ENCODE measurements at places on chromosomes 5 and 9.
A peak's percentile ranks its signal among the peaks of the same experiment; 100 is the strongest.

GRCh38 chr5:138752341-138752950, 779 bp upstream of the CTNNA1 start:
- no peak for DNase-seq

DNA sequence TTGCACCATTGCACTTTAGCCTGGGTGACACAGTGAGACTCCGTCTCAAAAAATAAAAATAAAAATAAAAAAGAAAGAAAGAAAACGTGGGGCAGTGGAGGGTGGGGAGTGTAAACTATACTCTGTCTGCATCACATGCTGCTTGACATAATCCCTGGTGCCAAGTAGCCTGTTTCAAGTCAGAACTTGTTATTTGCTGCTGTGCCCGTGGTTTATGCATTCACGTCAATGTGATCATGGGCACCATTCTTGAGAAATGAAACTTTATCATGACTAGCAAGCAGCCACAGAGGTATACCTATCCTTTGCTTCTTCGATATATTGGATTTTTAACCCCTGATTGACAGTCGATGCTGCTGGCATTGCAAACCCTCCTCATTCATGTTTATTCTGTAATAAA, 4.1 kb upstream of the SMU1 start:
- no peak for DNase-seq

- DNase-seq, result no peak
Measured at GRCh38 chr9:85978496-85978895, 37.5 kb downstream of the NAA35 start.

- DNase-seq, result no peak
Measured at GRCh38 chr9:95587021-95587964, 70.5 kb upstream of the PTCH1 start.

DNA sequence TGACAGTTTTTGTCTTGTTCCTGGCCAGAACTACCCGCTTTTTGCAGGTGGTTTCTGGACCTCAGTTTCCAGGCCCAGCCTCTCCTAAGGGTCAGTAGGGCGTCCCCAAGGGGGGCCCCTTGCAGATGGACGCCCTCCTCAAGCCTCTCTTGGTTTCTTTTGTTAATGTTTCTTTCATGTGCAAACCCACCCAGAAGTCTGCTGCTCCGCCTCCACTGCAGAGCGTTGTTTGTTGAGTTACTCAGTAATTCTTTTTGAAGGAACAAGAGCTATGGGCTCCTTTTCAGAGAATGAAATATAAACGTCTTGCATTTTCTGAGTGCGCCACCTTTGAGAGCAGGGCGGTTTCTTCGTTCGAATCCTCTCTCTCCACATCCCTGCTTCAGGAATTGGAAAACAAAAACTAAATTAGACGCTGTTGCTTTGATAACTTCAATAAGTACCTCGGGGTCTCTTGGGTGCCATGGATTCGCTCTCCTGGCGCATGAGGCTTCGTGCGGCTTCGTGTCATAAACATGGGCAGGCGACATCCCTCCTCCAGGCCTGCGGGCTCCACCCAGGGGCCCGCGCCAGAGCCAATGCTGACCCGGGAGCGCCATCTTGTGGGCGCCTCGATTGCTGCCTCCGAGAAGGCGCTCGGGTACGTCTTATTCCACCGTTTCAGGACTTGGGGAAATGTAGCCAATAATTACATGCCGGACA, 38.3 kb upstream of the CKMT2 start:
- DNase-seq, result peak; percentile 79

GRCh38 chr5:9166202-9167112, 379.4 kb downstream of the SEMA5A start:
- DNase-seq, result no peak

GRCh38 chr5:170757182-170757601, 26.3 kb upstream of the GABRP start:
- DNase-seq, result no peak

DNA sequence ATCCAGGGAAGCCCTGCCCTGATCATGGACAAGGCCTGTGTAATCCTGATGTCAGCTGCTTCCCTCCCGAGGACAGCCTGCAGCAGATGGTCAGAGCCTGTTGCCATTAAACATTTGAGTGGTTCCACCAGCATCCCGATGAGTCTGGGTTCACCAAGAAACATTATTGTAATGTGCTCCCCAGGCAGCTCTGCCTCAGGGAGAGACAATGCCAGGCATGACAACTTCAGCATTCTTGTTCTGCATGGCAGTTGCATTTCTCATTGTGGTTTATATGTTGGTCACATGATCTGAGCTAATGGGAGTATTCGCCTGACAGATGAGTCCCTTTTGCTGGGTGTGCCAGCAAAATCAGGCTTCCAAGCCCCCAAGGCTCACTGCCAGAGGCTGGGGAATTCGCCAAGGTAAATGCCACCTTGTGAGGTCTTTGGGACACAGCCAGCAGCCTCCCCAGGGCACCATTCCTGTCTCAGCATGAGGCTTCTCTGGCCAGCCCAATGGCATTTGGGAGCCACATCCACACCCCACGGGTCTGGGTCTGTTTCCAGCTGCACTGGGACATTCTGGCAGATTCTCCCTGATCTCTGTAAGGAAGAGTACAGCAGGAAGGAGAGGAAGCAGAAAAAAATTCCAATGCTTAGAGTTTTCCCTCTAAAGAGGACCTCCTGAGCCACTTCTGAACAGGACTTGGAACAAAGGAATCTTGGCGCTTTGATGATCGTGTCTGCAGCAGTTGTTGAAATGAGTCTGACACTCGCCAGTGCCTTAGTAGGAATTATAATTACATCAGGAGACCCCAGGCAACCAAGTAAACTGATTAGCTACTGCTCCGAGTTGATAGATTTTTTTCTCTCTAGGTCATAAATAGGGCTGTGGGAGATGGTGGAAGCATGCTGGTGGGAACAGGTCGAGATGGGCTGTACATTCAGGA, 18.7 kb downstream of the KCNIP1 start:
- DNase-seq, result no peak

GRCh38 chr9:78879324-78880100, 582.6 kb downstream of the PSAT1 start:
- no peak for DNase-seq

GRCh38 chr9:128540634-128541360, 11.6 kb upstream of the SPTAN1 start:
- DNase-seq, result no peak

All from CD4-positive, alpha-beta T cell treated with Interleukin-10 for 1 hour (primary cell).